ENCODE measurements at places on chromosomes 5 and 9. TPM values are rescaled to one million over a fixed set of nuclear protein-coding genes. Genes with fewer than 3 reads are reported as not detected.
A peak's percentile ranks its signal among the peaks of the same experiment; 100 is the strongest.

GRCh38 chr9:120609636-120610035 lies 29.7 kb upstream of the CDK5RAP2 start:
- H3K27me3 ChIP-seq, result no peaks in the 10 kb centered on the region
- no peaks in the 10 kb centered on the region for H3K4me1 ChIP-seq
- DNase-seq, result no peak

GRCh38 chr5:72015103-72015548 lies 92.1 kb upstream of the MAP1B start:
- no peak overlapping the region for H3K4me3 ChIP-seq
- no peaks in the 10 kb centered on the region for H3K36me3 ChIP-seq
- no peaks in the 10 kb centered on the region for H3K4me1 ChIP-seq
- H3K27me3 ChIP-seq, result peaks cover 4% of the 10 kb centered on the region
- H3K27ac ChIP-seq, result no peak overlapping the region
- no peak for DNase-seq

- H3K36me3 ChIP-seq, result no peaks in the 10 kb centered on the region
- no peak overlapping the region for H3K27ac ChIP-seq
- H3K4me1 ChIP-seq, result no peaks in the 10 kb centered on the region
- no peak overlapping the region for H3K4me3 ChIP-seq
- no peak for DNase-seq
Measured at GRCh38 chr5:139552893-139553575, 8.1 kb upstream of the UBE2D2 start.

- no peak overlapping the region for H3K27ac ChIP-seq
- DNase-seq, result no peak
- no peaks in the 10 kb centered on the region for H3K27me3 ChIP-seq
Measured at GRCh38 chr9:79384501-79384900, 187.3 kb upstream of the TLE4 start.

DNA sequence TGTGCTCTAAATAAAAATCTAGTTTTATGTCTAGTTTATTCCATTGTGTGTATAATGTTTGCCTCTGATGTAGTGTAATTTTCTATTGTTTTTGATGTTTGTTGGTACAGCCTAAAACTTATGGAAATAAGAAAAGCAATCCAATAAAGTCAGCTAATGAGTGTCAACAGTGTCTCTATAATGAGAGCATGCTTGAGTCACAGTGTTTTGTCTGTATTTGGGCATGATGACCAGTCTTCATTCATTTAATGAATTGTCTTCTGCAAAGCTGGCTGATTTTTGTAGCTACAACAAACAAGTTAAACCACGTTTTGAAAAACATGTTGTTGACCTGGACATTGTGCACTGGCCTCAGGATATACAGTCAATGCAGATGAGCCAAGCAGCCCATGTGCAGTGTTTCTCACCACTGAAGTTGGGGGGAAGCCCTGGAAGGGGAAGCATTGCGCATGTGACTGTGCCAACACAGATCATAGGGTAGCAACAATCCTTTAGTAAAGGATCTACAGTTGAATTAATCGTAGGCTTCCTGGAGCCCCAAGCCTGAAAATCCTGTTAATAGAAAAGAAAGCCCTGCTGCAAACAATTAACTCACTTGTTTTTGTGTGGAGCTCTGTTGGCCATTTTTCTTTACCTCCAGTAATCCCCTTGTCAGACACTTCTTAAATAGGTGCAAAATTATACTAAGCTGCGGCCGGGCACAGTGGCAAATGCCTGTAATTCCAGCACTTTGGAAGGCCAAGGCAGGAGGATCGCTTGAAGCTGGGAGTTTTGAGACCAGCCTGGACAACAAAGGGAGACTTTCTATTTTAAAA lies 88.0 kb downstream of the INIP start:
- H3K27ac ChIP-seq, result no peak overlapping the region
- H3K27me3 ChIP-seq, result no peaks in the 10 kb centered on the region
- H3K36me3 ChIP-seq, result no peaks in the 10 kb centered on the region
- no peak for DNase-seq
- no peaks in the 10 kb centered on the region for H3K4me1 ChIP-seq

- no peak overlapping the region for H3K27ac ChIP-seq
- no peak for DNase-seq
- no peak overlapping the region for H3K4me3 ChIP-seq
- H3K4me1 ChIP-seq, result peaks cover 3% of the 10 kb centered on the region
- H3K27me3 ChIP-seq, result no peaks in the 10 kb centered on the region
- peaks cover 83% of the 10 kb centered on the region for H3K36me3 ChIP-seq
Measured at GRCh38 chr9:133050781-133051180, 11.0 kb upstream of the CEL start.

GRCh38 chr5:90214991-90215390 lies 194.6 kb downstream of the CETN3 start:
- H3K36me3 ChIP-seq, result no peaks in the 10 kb centered on the region
- no peak for DNase-seq
- H3K27ac ChIP-seq, result no peak overlapping the region
- no peaks in the 10 kb centered on the region for H3K4me1 ChIP-seq
- no peak overlapping the region for H3K4me3 ChIP-seq
- H3K27me3 ChIP-seq, result no peaks in the 10 kb centered on the region

- DNase-seq, result no peak
- peaks cover 17% of the 10 kb centered on the region for H3K4me1 ChIP-seq
- no peak overlapping the region for H3K4me3 ChIP-seq
- H3K27me3 ChIP-seq, result peaks cover 3% of the 10 kb centered on the region
Measured at GRCh38 chr5:10538789-10539686, 24.8 kb upstream of the ANKRD33B start.

DNA sequence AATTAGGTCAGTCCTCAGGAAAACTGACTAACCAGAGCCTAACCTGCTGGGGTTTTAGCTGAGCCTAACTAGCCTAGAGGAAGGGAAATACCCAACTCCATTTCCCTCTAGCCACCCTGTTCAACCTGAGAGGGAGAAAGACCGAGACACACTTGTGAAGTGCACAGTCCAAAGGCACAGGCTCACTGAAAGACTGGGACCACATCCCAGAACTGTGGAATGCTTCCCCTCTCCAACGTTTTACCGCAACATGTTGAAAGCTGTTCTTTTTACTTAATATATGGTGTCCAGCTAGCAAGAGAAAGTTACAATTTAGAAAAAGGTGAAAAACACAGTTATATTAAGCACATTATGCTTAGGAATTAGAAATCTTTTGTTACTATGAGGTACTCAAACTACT lies 76.8 kb upstream of the SIMC1 start:
- no peaks in the 10 kb centered on the region for H3K36me3 ChIP-seq
- H3K27me3 ChIP-seq, result peaks cover 21% of the 10 kb centered on the region
- no peak overlapping the region for H3K4me3 ChIP-seq
- no peak overlapping the region for H3K27ac ChIP-seq
- DNase-seq, result no peak
- no peaks in the 10 kb centered on the region for H3K4me1 ChIP-seq

DNA sequence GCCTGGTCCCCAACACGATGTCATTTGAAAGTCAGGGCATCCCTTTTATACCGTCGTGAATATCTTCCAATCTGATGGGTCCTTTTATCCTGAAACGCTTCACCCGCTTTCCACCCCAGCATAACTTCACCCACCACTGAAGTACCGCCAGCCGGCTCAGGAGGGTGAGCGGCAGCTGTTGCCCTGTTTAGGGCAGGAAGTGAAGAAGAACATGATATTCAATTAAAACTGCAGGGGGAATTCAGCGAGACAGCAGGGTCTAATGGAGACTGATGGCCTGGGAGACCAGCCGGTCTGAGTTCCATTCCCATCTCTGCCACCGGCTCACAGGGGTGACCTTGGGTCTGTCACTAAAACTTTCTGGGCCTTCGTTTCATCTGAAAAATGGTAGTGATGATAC lies 68.2 kb upstream of the EGFLAM start:
- no peak overlapping the region for H3K4me3 ChIP-seq
- no peaks in the 10 kb centered on the region for H3K36me3 ChIP-seq
- no peaks in the 10 kb centered on the region for H3K27me3 ChIP-seq
- no peak for DNase-seq

DNA sequence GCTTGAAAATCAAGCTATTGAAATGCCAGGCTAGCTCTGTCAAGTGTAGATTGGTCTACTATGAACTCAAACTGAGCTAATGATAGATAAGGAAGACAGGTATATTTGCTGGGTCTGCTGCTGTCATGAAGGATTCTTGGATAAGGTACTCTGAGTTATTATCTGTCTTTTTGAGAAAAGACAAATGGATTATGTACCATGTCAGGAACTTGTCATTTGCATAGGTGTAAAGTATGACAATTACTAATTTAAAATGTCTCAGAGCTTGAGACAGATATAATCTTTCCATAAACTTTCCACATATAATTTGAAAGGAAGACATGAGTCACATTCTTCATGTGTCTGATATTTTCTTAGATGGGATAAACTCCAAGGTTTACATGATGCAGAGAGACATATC lies 594.1 kb upstream of the PTPRD start:
- no peaks in the 10 kb centered on the region for H3K4me1 ChIP-seq
- H3K27ac ChIP-seq, result no peak overlapping the region
- H3K36me3 ChIP-seq, result no peaks in the 10 kb centered on the region

- no peaks in the 10 kb centered on the region for H3K27me3 ChIP-seq
- no peak overlapping the region for H3K27ac ChIP-seq
- H3K4me1 ChIP-seq, result no peaks in the 10 kb centered on the region
- no peaks in the 10 kb centered on the region for H3K36me3 ChIP-seq
- H3K4me3 ChIP-seq, result no peak overlapping the region
Measured at GRCh38 chr5:95358848-95359247, 32.3 kb upstream of the FAM81B start.

DNA sequence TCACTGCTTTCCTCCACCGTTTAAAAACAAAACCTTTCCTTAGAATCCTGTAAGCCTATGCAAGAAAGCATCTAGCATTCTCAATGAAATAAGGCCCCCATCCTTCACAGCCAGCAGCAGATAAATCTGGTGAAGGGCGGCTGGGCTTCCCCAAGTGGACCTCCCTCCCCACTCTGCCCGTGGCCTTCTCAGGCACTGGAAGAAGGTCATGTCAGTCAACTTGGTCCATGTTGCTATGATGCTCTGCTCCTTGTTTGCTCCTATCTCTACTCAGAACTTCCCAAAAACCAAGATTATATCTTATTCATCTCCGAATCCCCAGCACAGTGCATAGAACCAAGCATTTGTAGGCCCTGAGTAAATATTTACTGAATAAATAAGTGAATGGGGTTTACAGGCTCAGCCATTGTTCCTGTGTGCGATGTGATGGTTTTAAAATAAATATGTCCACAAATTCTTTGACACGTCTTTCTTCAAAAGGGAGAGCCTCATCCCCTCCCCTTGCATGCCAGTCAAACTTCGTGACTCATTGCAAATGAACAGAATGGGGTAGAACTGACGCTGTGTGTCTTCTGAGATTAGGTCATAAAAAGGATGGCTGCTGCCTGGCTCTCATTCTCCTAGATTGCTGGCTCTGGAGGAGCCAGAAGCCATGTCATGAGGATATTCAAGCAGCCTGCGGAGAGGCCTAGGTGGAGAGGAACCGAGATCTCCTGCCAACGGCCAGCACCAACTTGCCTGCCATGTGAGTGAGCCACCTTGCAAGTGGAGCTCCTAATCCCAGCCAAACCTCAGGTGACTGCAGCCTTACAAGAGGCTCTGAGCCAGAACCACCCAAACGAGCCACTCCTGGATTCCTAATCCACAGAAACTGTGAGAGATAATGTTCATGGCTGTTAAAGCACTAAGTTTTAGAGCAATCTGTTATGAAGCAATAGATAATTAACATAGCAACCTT lies 70.5 kb downstream of the MED27 start:
- H3K27ac ChIP-seq, result no peak overlapping the region
- no peak overlapping the region for H3K4me3 ChIP-seq
- H3K4me1 ChIP-seq, result peaks cover 7% of the 10 kb centered on the region
- no peaks in the 10 kb centered on the region for H3K27me3 ChIP-seq

DNA sequence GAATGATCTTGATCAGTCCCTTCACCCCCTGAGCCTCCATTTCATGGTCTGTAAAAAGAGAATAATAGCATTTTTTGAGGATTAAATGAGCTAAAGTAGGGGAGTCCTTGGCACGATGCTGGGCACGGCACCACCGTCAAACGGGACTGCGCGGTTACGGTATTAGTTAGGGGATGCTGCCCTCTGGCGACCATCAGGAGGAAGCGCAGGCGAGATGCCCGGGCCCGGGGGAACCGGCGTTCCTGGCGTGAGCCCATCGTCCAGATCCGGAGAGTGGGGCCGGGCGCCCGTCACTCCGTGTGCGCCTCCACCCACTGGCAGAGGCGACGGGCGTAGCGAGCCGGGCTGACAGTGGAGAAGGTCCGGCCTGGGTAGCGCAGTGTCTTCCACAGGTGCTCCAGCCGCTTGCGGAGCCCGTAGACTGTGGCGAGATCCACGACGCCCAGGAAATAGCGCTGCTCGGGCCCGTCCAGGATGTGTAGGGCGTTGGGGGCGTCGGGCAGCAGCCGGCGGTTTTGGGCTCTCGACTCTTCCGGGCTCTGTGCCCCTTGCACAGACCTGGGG lies 4.8 kb upstream of the ST6GALNAC4 start:
- peaks cover 4% of the 10 kb centered on the region for H3K27me3 ChIP-seq
- peak overlapping the region; percentile 45 for H3K4me3 ChIP-seq
- H3K27ac ChIP-seq, result no peak overlapping the region
- H3K36me3 ChIP-seq, result no peaks in the 10 kb centered on the region
- H3K4me1 ChIP-seq, result peaks cover 48% of the 10 kb centered on the region

DNA sequence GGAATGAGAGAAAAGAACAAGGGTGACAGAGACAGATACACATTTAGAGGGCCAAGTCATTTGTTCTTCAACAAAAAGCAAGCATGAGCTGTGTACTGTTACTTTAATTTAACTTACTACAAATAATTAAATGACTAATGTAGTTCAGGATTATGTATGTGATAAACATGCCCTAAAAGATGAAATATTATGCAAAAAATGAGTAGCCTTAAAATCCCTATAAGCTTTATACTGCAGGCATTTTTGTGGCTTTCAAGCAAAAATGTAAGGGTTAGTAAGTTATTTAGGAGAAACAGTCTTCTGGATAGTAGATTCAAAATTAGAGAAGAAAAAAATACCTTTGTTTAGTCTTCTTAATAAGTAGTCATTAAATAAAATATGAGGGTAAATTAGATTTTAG lies 431.2 kb downstream of the CSNK1G3 start:
- no peak for DNase-seq
- no peak overlapping the region for H3K4me3 ChIP-seq
- no peak overlapping the region for H3K27ac ChIP-seq

DNA sequence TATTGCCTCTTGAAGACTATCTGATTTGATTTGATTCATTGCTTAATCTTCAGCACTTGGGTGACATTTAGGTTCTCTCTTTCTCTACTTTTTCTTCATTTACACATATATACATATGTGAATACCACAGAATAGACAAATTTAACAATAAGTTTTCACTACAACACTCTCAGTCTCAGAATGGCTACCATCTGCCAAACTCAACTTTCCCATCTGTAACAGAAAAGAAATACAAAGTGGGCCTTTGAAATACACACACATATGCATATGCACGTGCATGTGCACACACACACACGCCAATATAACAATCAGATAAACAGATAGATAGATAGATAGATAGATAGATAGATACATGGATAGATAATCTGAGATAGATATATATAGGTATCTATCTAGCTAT lies 762.8 kb upstream of the NUDT12 start:
- no peak overlapping the region for H3K4me3 ChIP-seq
- no peaks in the 10 kb centered on the region for H3K36me3 ChIP-seq
- no peaks in the 10 kb centered on the region for H3K4me1 ChIP-seq
- H3K27me3 ChIP-seq, result no peaks in the 10 kb centered on the region

The PCDHGA7 gene
- not detected for total RNA-seq

The CDH6 gene
- not detected for total RNA-seq

The MRPL36 gene
- total RNA-seq, result 18.2 TPM

The SLC46A2 gene
- not detected for total RNA-seq

The NKD2 gene
- 0.30 TPM for total RNA-seq

The GBGT1 gene
- 1.8 TPM for total RNA-seq

The ELOVL7 gene
- not detected for total RNA-seq
